ENCODE measurements at places on chromosomes 5 and 9. TPM values are rescaled to one million over a fixed set of nuclear protein-coding genes. Genes with fewer than 3 reads are reported as not detected.

KLF4 gene
- 13.3 TPM for total RNA-seq

CCDC183 gene
- 0.31 TPM for total RNA-seq

NIPSNAP3A gene
- total RNA-seq, result 13.7 TPM

REEP2 gene
- 5.9 TPM for total RNA-seq

ENTPD2 gene
- 1.2 TPM for total RNA-seq

GFI1B gene
- not detected for total RNA-seq

SLC45A2 gene
- not detected for total RNA-seq

PCDHB3 gene
- 0.02 TPM for total RNA-seq

NR4A3 gene
- total RNA-seq, result 2.0 TPM

CKMT2 gene
- total RNA-seq, result not detected

SLC27A6 gene
- total RNA-seq, result not detected

DCAF12 gene
- total RNA-seq, result 39.4 TPM
